ENCODE measurements at places on chromosomes 12 and 14.

DNA sequence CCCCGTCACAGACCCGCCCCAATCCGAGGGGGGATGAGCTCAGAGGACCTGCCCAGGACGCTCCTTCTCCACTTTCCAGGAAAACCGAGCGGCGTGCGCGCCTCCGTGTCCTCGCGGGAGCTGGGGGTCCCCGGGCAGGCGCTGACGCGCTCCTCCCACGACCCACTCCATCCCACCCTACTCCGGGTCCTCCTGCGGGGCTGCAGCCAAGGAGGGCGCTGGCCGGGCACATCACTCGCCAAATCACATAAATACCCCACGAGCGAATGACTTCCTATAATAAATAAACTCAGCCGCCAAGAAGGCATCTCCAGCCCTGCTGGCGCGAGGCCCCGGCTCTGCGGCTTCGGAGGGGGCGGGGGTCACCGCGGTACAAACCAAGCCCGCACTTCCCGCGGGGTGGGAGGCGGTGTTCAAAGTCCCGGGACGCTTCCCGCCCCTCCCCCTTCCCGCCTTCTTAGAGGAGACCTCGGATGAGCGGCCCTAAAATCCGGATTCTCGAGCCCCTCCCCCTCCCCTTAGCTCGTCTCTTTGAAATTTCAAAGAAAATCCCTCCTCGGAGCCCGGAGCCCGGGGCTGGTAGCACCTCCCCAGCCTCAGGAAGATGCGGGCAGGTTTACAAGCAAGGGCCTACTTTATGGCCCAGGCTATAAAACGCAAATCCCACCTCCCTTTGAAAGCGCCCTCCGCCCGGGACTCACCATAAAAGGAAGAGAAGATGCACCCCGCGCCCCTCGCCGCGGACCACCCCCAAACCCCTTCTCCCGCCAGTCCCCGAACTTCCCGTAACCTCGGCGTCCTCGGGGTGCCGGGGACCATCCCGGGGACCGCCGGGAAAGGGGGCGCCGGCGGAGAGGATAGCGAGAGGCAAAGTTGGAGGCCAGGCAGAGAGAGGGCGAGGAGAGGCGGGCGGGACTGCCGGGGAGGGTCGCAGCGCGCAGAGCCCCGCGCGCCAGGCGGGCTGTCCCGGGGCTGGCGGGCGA, 712 bp upstream of the FZD10 start:
- DNase-seq, result no peak

- DNase-seq, result no peak
These were observed 64.7 kb downstream of the RIMBP2 start for GRCh38 chr12:130651188-130651959.

DNA sequence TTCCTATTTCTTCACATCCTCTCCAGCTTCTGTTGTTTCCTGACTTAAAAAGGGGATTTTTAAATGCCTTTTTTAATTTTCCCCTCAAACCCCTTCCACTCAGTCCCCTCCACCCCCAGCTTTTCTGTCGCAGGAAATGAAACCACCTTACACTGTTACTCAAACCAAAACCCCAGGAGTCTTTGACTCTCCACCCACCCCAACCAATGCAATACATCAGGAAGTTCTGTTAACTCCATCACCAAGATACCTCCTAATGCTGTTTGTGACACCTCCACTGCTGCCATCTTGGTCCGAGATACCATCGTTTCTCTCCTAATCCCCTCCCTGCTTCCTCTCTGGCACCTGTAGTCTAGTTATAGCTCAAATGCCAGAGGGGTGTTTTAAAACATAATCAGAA, 25.4 kb upstream of the CPM start:
- DNase-seq, result no peak

DNA sequence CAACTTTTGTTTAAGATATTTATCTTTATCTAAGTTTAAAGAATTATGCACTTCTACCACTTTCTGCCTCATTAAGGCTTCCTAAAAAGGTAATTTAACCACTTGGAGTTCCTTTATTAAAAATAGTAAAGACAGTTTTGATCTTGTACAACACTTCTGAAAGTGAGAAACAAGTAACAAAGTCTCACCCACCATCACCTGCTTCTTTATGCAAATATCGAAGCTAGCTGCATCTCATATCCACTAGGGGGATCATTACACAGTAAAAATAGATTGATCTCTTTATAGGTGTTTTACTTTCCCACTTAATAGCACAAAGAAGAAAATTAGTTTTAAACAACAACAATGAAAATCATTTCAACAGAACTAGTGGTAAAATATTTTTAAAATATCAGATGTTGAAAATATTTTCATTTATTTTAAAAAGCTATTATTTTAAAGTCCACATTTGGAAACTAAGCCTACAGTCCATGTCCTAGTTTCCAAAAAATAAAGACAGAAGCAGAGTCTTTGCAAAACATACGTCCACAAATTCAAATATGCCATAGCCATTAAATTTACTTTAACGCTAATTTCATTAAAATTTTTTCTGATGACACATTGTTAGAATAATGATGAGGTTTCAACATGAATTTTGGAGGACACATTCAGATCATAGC, 160.0 kb upstream of the SOX5 start:
- DNase-seq, result no peak

DNA sequence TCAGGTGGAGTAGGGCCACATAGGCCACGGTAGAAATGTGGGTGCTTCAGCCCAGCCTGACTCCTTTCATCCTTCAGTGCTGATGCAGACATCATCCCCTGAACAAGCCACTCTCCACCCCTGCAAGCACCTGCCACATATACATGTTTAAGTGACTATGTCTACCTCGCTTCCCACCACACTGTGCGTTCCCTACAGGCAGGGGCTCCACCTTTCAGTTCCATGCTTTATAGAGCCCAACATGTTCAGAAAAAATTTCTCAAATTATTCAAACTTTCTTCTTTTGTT, 11.6 kb downstream of the SLC7A7 start:
- no peak for DNase-seq

- DNase-seq, result no peak
These were observed 731.9 kb upstream of the FBXO33 start for GRCh38 chr14:40164083-40164482.

- peak; percentile 54 for DNase-seq
These were observed 3.6 kb upstream of the NINJ2 start for GRCh38 chr12:666766-667308.

GRCh38 chr14:53957739-53958138, 1.1 kb upstream of the BMP4 start:
- DNase-seq, result no peak

GRCh38 chr12:32920506-32921085, 24.0 kb upstream of the PKP2 start:
- no peak for DNase-seq

GRCh38 chr12:95802482-95803270, 12.1 kb upstream of the NTN4 start:
- DNase-seq, result no peak

GRCh38 chr12:106840243-106840642, 65.8 kb downstream of the RIC8B start:
- DNase-seq, result no peak

DNA sequence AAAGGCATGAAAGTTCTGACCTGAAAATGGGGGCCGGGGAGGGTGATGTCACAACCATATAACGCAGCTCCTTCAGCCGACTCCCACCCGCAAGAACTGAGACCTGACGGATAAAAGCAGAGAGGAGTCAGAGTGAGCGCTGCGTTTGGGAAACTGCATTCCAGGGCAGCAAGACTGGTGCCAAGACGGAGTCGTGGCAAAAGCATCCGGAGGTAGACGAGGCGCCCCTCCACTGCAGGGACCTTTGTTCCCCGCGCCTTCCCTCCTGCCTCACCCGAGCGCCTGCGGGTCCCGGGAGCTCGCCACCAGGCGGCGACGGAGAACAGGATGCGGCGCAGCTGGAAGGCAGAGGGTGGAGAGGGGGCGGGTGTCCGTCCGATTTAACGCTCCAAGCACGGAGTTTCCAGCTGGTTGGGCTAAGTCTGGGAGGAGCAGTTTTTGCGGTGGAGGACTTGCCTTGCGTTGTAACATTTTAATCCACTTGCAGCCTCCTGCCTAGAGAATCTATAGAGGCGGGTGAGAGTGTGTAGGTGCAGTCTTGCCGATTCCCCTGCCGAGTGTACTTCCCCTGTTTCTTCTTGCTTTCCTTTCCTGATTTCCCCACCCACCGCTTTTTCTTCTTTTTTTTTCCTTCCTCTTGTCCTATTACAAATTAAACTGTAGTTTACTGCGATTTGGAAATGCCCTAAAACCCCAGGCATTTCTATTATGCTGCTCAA, 1.2 kb upstream of the CPNE8 start:
- DNase-seq, result peak; percentile 72

GRCh38 chr14:57390806-57391516, 575 bp downstream of the NAA30 start:
- DNase-seq, result peak; percentile 38

GRCh38 chr14:94103554-94104150, 6.9 kb upstream of the IFI27 start:
- no peak for DNase-seq

GRCh38 chr14:33946679-33947476, 4.0 kb downstream of the EGLN3 start:
- DNase-seq, result no peak

DNA sequence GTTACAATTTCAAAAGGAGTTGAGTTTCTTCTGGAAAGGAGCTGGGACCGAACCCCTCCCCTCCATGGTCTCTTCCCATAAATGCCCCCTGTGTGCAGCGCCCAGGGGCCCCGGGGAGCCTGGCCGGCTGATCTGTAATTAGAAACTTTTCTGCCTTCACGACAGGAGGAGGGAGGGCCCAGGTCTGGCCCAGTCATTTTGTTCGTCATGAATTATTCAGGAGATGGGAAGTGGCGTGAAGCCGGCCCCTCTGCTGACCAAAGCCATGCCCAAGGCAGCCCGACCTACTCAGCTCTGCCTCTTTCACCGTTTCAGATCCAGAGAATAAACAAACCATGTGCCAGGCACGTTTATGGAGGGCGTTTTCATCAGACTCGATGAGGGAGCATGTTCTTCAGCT, 33.3 kb upstream of the MSI1 start:
- no peak for DNase-seq

DNA sequence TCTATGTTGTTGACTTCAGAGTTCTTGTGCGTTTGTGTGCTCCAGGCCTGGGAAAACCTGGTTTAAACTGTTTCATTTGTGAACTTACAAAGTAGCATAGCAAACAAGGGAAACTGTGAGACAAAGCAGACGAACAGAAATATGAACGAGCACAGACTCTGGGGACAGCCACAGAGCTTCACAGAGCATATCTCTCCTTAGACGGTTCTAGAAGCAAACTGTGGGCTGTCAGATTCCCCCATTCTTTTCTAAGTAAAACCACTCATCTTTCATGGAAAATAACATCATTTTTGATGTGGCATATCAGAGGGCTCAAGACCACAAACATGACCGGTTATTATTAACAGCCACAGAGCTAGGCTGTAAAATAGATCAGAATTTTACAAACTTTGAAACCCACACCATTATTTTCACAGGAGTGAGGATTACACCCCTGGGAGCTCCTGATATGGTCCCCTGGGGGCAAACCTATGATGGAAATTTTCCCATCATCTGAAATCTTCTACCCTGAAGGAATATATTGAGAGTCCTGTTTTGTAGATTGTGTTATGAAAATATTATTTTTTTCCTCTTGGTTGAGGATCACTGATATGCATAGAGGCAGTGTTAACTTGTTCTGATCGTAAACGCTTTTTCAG, 102.0 kb downstream of the ADGRD1 start:
- no peak for DNase-seq

- DNase-seq, result no peak
These were observed 41.0 kb downstream of the DMAC2L start for GRCh38 chr14:50353126-50353525.

DNA sequence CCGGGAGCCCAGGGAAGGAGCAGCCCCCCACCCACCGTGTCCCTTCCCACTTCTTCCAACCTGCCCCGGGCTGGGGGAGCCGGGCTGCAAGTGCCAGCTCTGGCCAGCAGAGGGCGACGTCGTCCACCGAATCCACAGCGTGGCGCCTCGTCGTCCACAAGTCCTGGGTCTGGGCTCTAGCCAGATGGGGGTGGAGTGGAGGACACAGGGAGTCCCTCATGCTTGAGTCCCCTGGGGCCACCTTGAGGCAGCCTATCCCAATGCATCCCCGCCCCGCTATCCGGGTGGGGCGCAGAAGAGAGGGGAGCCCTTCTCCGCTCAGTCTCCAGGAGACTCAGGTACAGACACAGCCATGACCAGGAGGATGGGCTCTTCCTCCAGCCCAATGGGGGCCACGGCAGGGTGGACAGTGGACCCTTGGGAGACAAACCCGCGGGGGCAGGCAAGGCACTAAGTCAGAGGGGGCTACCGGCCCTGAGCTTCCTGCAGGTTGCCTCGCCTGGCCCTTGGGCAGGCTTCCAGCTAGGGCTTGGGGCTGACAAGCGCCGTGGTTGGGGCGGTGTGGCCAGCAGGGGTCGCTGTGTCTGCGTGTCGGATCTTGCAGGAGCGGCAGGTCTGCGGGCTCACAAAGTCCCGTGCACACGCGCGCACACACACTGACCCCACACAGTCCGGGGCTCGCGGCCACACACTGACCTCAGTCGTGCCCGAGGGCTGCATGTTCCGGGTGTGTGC, 5.5 kb downstream of the AQP5 start:
- peak; percentile 90 for DNase-seq

GRCh38 chr12:2013527-2014223, 9.4 kb upstream of the DCP1B start:
- no peak for DNase-seq

- no peak for DNase-seq
These were observed 156.1 kb upstream of the CCND2 start for GRCh38 chr12:4117386-4118016.

DNA sequence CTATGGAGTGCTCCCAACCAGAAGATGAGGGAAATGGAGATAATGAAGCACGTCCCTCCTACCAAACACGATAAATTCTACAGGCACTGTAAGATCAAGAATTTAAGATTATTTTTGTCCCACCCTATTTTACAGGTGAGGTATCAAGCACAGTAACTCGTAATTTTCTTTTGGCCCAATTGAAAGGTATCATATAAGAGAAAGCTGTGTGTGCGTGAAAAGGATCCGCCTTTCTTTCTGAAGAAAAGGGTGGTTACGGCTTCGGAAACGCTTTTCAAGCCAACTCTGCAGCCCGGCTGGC, 733 bp upstream of the KLHDC2 start:
- DNase-seq, result no peak

- DNase-seq, result no peak
These were observed 35.9 kb upstream of the EGLN3 start for GRCh38 chr14:33986804-33987203.
